NCI-H82 (cell line): ENCODE measurements at places on chromosomes 12 and 14.

DNA sequence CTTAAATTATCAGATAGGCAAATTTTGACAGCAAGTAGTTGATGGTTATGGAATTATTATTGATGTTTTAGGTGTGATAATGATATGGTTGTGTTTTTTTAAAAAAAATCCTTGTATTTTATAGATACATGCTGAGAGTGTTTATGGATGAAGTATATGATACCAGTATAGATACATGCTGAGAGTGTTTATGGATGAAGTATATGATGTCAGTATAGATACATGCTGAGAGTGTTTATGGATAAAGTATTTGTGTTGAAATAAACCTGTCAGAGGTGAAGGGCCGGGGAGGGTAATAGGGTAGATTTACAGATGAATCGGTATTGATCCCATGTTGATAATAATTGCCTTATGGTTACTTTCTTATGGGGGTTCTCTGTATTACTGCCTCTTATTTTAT is 6.0 kb upstream of the RFX4 start:
- no peak for DNase-seq

- no peak for DNase-seq
Observed at GRCh38 chr12:111424189-111424792, 18.6 kb downstream of the SH2B3 start.

- no peak for DNase-seq
Observed at GRCh38 chr12:103580026-103580425, 7.0 kb upstream of the STAB2 start.

DNA sequence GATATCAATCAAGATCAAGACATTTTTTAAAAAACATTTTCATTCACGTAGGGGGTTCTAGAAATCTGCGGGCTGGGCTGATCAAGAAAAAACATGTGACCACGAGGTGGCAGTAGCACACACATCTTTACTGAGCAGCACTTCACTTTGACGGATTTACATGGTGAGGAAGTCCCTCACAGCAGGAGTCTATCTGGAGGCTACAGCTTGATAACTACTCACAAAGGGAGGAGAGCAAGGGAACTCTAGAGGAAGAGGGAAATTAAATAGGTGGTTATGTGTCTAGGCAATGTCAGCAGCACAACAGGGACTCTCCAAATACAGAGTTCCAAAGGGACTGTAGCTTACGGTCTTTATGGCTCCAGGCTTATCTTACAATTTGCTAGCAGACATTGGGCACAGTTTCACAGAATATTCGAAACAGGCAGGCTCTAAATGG is 248.1 kb downstream of the DPY19L2 start:
- DNase-seq: peak; percentile 83

DNA sequence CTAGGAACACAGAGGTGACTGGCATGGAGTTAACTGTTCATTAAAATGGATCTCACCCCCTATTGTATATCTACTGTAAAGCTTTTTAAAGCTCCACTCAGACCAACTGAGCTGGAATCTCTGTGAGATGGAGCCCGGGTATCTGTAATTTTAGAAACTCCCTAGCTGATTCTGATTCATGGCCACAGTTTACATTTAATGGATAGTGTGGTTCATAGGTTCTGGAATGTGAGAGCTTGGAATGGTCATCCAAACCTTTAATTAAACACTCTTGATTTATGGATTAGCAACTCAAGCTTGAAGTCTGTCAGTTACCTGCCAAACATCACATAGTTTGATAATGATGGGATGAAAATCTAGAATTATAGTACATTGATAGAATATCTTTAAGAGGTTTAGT is 183.8 kb downstream of the SLC25A21 start:
- DNase-seq: no peak

- DNase-seq: peak; percentile 83
Observed at GRCh38 chr14:71855399-71856036, 76.7 kb upstream of the RGS6 start.

DNA sequence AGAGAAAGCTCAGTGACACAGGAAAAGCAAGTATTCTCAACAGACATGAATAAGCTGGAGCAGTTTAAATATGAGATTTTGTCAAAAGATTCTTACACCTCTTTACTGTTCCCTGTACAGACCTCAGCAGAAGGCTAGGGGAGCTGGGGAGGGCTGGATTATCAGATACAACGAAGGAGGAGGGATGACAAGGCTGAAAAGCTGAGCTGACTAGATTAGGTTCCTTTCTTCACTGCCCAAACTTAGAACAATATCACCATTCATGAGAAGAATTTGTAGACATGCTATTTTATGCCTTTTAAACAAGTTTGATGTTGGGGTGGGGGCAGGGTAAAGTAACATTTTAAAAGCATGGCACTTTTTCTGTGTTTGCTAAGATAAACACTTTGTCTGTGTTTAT is 611.1 kb downstream of the AACS start:
- no peak for DNase-seq

DNA sequence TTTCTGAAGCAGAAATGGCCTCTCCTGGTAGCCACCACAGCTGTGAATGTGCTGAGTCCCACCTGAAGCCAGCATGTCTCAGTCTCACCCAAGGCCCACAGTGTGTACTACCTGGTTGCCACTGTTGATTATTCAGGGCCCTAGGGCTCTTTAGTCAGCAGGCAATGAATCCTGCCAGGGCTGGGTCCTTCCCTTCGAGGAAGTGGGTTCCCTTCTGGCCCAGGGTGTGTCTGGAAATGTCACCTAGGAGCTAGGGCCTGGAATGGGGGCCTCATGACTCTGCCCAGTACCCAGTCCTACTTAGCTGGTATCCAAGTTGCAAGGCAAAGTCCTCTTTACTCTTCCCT is 207.4 kb downstream of the SYNE2 start:
- no peak for DNase-seq

- no peak for DNase-seq
Observed at GRCh38 chr12:6959058-6959804, 8.1 kb downstream of the PTPN6 start.

- DNase-seq: no peak
Observed at GRCh38 chr14:75501080-75501479, 21.2 kb upstream of the BATF start.

DNA sequence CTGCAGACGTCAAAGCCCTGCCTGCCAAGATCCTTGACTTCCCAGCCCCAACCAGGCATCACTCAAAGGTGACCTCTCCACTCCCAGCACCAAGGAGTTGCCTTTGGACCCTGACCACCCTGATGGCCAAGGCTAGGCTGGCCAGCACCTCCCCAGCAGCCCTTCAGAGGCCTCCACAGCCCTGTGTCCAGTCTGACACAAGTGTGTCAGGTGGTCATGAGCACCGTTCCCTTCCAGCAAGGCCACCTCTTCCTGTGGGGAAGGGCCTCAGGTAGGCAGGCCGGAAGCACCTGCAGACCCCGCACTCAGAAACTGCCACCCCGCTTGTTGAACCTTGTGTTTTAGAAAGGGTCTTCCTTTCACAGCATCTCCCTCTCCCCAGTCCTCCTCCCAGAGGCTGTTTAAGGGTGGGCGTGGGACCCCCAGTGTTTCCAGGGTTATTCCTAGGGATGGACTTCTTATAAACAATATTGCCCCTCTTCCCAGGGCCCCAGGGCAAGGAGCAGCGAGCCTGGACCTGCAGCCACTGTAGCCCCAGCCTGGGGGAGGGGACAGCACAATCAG is 13.2 kb upstream of the INF2 start:
- no peak for DNase-seq

GRCh38 chr14:23141706-23142444 is 22.8 kb upstream of the CEBPE start:
- no peak for DNase-seq

- no peak for DNase-seq
Observed at GRCh38 chr14:26286081-26286912, 311.5 kb downstream of the NOVA1 start.

GRCh38 chr14:51609251-51609954 is 42.3 kb upstream of the FRMD6 start:
- no peak for DNase-seq

GRCh38 chr12:81726634-81727033 is 32.5 kb downstream of the PPFIA2 start:
- peak; percentile 12 for DNase-seq

DNA sequence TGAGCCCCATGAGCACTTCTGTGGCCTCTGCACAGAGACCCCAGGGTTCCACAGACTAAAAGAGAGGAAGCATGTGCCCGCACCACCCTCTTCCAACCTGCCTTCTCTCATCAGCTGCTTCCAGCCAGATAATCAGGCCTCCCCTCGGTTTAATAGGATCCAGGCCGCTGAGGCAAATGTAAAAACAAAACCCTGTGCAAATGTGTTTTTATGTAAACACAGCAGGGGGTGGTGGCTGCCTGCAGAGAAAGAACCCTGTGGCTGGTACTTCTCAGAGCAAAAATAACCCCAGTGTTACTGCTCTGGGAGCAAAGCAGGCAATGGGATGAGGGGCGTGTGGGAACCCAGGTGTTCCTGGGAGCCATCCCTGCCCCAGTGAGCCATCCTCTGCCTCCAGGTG is 46.2 kb downstream of the WSCD2 start:
- peak; percentile 44 for DNase-seq

DNA sequence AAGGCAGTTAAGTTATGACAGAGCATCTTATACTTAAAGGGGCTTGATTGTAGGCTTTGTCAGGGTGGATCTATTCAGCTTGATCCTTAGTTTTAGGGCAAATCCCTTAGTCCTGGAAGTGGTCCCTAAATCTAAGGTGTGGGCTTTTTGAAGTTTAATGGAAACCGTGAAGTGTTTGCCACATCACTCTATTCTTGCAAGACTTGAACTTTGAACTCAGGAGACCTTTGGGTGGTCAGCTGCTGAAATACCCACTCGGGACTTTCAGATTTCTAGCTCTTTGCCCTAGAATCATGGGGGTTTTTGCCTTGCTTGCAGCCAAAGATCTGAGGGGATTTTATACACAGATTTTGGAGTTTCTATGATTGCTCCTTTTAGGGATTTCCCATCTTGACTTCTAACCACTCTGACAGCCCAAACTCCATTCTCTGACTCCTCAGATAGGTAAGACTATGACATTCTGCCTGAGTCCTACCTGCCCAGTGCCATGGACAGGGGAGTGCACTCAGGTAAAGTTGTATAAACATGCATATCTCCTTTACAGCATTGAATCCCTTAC is 39.9 kb downstream of the SNAPC1 start:
- DNase-seq: no peak

- DNase-seq: no peak
Observed at GRCh38 chr12:52518574-52519386, 1.4 kb downstream of the KRT5 start.

DNA sequence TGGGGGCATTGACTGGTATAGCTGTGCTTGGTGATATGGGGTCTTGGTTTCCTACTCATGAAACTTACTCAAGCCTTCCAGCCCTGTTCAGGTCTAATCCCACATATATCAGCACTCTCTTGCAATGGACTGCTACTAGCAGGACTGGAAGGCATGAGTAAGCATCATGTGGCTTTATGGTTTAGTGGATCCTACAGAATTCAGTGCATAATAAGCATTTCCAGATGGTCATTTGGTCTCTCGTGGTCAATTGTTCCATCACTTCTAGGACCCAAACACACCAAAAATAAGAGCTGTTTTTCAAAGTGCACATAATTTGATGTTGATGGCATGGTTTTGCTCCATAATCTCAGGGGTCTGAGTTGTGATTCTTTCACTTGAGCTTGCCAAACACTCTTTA is 114.4 kb downstream of the LMNTD1 start:
- DNase-seq: no peak

DNA sequence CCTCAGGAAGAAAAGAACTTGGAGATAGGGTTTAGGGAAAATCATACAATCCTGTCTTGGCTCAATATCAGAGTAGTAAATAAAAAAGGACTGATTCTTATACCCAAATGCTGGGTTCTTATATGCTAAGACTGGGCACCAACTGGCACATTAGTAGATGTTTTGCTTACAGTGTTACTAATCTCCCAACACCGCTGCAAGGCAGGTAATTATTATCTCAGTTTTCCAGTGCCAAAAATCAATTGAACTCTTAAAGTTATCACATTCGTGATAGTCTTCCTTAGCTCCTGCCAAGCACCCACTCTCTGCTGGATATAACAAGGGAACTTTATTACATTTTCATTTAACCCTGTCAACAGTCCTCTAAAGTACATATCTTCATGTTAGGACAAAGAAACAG is 25.0 kb upstream of the HIGD1C start:
- DNase-seq: no peak

DNA sequence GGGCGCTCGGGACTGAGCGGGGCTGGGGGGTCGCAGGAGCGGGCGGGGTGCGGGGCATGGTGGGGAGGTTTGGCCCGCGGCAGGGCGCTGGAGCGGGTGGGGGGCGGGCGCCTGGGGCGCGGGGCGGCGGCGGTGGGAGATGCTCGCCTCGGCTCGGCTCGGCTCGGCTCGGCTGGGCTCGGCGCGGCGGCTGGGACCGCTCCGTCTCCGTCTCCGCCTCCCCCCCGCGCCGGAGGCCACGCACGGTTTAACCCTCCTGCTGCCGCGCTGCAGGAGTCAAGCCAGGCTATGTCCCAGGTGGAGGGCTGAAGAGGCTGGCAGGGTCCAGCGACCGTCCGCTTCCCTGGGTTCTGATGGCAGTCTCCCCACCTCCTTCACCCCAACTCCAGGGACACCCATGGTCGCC is at the start of gene PIANP:
Gene PIANP (minus strand): TSS at position 170 of the 406 bp plus-strand sequence. CDS start 2,754 bp downstream, outside the sequence.
- DNase-seq: peak; percentile 65

GRCh38 chr14:60738843-60739508 is 4.4 kb downstream of the MNAT1 start:
- DNase-seq: no peak

DNA sequence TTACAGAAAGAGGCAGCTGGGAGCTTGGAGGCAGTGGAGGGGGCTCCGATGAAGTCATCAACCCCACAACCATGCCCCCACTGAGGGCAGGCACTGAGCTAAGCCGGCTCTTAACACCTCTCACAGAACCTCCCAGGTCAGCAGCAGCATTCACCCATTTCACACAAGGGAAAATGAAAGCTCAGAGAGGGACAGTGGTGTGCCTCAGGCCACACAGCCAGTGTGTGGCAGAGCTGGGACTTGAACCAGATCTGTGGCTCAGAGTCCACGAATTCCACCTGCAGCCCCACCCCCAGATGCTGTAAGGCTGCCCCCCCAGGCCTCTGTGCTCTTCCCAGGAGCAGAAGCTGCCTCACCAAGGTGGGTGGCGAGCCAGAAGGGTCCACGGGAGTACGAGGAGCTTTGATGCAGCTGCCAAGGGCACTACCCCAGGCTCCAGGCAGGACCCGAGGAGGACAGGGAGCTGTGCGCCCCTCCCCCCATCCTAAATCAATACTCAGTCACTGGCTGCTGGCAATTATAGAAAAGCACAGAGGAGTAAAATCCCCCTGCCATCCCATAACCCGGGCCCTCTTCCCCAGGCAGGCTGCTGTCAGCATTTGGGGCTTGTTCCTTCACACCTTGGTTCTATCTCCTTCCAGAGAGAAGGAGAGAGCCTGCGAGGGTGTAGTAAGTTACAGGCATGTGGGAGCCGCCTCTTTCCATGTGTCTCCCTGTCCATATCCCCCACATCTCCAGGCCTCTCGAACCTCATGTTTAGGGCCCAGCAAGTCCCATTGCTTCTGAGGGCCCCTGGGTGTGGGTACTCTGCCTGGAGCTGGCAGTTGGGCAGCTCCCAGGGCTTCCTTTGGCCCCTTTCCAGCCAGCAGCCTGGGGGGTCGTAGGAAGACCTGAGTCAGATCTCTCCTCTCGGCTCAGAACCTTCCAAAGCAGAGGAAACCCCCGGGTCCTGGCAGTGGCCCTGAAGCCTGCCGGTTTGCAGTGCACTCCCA is 47.6 kb downstream of the FAM222A start:
- DNase-seq: no peak

- no peak for DNase-seq
Observed at GRCh38 chr12:3367750-3368444, 123.1 kb upstream of the PRMT8 start.
